ENCODE measurements at places on chromosomes 3 and 15.

GRCh38 chr3:25854214-25854613 is 64.3 kb downstream of the OXSM start:
- DNase-seq: no peak

DNA sequence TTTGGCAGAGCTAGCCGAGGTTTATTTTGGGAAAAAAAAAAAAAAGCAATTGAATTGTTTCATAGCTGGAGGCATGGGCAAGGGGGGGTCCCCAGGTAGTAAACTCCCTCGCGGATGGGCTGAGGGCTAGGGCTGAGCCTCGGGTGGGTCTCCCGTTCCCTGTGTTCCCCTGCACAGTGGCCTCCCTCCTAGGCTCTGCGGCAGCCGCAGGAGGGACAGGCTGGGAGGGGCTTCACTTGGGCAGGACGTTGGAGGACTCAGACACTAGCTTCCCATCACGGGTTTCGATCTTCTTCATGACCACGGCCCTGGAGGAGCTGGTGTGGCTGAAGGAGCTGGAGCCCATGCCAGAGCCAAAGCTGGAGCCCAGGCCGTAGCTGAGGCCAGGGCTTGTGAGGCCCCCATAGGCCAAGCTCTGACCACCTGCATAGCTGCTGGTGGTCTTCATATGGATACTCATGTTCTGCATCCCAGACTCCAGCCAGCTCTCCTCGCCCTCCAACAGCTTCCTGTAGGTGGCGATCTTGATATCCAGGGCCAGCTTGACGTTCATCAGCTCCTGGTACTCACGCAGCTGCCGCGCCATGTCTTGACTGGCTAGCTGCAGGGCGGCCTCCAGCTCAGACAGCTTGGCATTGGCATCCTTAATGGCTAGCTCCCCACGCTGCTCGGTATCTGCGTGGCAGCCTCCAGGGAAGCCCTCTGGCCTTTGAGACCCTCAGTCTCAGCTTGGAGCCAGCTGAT is 64.0 kb upstream of the CDAN1 start:
- no peak for DNase-seq

DNA sequence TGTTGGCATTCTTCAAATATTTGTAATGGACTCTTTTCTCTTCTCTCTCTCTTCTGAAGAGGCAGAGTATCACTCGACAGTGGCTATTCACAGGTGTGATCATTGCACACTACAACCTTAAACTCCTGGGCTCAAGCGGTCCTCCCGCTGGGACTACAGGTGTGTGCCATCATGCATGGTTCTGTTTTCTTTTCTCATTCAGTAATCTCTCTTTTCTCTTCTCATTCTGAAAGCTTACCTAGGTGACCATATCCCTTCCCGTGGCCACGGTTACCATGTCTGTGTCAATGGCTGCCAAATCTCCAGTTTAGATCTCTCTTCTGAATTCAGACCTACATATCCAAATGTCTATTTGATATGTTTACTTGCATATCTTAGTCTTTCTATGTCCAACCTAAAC is 96.3 kb downstream of the SOX2 start:
- DNase-seq: no peak

DNA sequence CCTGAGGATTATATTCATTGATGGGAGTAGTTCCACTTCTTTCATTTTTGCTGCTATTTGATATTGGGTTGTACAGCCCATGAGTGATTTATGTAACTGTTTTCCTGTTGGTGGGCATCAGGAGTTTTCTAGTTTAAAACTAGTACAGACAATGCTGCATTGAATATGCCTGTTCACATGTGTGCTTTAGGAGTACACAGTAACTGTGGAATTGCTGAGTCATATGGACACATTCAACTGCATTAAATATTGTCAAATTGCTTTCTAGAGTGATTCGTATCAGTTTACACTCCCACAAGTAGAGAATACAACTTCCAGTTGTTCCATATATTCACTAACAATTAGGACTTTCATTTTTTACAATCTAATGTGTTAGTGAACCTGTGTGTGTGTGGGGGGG is 59.8 kb upstream of the THSD4 start:
- DNase-seq: no peak

- no peak for DNase-seq
Measured at GRCh38 chr15:92394309-92395097, 822 bp downstream of the ST8SIA2 start.

GRCh38 chr3:43017593-43018195 is 38.6 kb downstream of the GASK1A start:
- DNase-seq: no peak

- no peak for DNase-seq
Measured at GRCh38 chr3:179852142-179852905, 184.4 kb downstream of the PEX5L start.

GRCh38 chr3:183264268-183264667 is 11.2 kb downstream of the B3GNT5 start:
- no peak for DNase-seq

DNA sequence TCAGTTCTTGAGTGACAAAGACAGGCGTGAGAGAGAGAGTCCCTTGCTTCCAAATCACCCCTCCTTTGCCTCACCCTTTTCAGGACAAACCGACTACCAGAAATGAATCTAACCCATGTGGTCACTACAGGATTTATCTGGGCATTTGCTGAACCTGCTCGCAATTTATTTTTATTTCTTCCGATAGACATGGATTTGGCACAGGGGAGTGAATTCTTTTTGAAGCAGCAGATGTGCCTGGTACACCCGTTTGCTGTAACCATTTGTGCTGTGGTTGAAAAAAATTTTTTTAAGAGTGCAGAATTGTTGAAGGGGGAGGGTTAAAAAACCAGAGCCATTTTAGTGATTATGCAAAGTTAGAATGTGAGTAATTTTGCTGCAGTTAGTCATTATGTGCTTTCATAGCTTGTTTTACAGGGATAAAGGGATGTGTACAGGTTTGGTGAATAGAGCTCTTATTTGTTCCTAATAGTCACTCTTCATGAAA is 442.0 kb downstream of the LPP start:
- DNase-seq: no peak

DNA sequence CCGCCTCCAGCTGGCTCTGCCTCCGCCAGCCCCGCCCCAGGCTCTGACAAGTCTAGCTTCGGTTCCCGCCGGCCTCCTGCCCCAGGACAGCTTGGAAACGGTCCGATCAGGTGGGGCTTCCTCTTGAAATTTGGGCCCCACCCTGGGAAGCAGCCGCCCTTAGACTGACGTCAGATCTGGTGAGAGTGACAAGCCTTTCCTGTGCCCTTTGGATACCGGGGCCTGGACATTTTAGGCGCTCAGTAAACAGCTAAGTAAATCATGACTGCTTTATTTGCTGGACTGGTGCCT is 378 bp upstream of the HYAL3 start:
- DNase-seq: no peak

DNA sequence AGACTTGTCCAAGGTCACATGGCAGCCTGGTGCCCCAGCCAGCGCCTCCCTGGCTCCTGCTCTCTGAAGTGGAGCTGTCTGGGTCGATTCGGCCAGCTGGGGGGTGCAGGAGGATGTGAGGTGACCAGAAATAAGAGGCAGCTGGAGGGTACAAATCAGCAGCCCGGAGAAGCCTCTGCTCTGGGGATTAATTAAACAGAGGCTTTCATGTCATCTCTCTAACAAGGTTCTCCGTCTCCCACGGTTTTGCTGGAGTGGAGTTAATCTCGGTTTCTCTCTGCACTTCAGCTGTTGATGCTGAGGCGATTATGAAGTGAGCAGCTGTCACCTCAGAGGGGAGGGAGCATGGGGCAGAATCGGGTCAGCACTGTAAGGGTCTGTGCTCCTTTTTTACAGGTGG is 236.8 kb downstream of the TLE3 start:
- no peak for DNase-seq

- no peak for DNase-seq
Measured at GRCh38 chr3:11641316-11641682, 2.4 kb downstream of the VGLL4 start.

GRCh38 chr3:162391301-162391700 is 894.7 kb downstream of the OTOL1 start:
- DNase-seq: no peak

DNA sequence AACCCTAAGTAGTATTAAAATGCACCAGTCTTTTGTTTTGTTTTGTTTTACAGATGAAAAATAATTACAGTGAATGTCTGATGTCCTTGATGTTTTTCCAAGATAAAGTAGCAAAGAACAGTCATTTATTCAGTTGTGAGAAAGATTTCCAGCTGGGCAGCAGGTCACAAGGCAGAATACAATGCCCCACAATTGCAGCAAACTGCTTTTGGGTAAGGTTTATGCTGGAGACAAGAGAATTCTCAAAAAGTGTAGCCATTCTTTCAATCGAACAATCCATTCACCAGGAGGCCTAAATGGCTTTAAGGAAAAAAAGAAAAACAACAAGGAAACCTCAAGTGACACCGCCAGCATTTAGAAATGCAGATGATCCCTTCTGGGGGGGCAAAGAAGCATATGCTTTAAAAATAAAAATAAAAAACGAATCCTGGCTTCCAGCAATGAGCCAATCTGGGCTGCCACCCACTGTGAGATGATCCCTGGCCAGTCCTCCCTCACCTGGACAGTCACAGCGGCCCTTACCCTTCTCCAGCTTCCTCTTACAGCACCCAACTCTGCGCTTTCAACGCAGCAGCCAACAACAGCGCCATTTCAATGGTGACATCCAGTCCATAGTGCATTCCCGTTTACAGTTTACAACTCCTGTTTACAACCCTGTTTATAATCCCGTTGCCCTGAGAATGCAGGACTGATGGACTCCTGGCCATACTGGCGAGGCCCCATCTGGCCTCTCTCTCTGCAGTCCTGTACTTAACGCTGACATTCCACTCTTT is 25.7 kb upstream of the WNT5A start:
- no peak for DNase-seq

DNA sequence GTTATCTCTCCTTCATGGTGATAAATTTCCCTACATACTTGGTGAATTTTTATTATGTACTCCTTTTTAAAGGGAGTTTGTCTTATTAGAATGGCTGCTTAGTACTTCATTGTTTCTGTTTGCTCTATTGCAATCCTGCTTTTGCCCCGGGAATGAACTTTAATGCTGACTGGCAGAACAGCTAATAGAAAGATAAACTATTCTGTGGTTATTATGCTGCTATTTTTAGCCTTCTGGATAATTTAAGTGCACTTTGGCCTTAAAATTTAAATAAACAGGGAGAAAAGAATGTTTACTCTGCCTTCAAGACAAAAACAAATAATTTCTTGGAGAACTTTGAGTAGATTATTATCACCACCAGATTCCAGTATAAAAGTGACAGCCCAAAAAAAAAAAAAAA is 413.8 kb upstream of the CCDC54 start:
- no peak for DNase-seq

GRCh38 chr3:135393159-135393558 is 572.4 kb upstream of the PPP2R3A start:
- no peak for DNase-seq

DNA sequence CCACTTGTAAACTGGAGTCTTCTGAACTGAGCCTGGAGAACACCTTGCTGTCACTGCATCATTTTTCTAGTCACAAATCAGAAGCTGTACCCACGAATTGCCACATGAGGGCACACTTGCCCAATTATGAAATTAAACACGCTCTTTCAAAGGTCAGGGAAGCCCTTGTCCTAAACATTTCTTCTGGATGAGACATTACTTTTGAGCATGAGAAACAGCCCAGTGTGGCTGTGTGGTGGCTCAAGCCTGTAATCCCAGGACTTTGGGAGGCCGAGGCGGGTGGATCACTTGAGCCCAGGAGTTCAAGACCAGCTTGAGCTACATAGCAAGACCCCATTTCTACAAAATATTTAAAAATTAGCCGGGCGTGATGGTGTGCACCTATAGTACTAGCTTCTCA is 27.5 kb upstream of the CFAP161 start:
- DNase-seq: no peak

GRCh38 chr3:38644662-38645053 is 4.8 kb downstream of the SCN5A start:
- DNase-seq: no peak

DNA sequence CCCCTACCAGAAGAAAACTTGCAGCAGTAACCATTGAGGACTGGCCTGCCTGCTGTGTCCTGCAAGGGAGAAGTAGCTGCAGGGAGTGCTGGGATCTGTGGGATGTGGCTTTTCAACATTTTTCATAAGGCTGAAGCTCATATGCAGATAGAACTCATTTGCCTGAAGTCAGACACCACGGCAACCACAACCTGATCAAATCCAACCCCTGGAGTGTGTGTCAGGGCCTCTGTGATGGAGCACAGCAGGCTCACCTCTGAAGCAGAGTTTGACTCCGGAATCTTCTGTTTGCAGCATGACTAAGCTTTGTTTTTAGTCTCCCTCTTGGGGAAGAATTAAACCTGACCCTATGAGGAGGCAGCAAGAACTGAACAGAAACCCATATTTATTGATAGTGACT is 508.7 kb downstream of the AGBL1 start:
- DNase-seq: no peak

- DNase-seq: no peak
Measured at GRCh38 chr3:16836505-16837237, 48.1 kb upstream of the PLCL2 start.

GRCh38 chr3:188594139-188594538 is 440.2 kb downstream of the LPP start:
- no peak for DNase-seq

DNA sequence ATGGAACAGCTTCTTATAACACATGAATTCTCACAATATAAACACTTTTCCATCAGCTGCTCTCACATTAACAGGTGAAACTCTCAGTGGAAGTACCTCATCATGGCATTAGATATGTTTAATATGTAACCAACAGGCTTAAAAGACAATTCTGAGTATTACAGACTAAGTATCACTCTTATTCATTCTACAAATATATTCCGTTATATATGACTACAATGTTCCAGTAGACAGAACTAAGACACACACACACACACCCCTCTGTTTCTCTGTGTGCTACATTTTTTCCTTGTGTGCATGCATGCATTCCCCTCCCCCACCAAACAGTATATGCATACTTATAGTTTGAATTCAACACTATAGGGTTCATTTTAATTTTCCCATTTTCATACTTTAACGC is 32.4 kb downstream of the MRPL3 start:
- no peak for DNase-seq

DNA sequence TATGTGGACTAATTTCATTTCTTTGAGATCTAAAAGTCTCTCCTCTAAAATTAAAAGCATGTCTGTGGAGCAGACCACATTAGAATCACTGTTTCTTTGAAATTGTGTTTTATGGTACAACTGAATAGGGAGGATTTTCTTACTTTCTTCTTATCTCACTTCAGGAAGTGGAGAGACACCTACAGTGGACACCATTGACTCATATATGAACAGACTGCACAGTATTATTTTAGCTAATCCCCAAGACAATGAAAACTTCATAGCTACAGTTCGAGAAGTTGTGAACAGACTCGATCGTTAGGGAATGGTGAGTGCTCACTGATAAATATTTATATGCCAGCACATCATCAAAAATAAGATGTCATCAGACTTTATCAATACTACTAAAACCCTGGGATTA is 58.3 kb downstream of the HMG20A start:
- DNase-seq: no peak
